Activated CD4-positive, CD25-positive, alpha-beta regulatory T cell treated with anti-CD3 and anti-CD28 coated beads, Interleukin-2, amount 50 U/mL, for 72 hours (primary cell): ENCODE measurements at places on chromosomes 4 and X.

- no peak for DNase-seq
Measured at GRCh38 chrX:65686236-65686635, 18.8 kb downstream of the MSN start.

GRCh38 chr4:16168710-16169388, 57.4 kb downstream of the TAPT1 start:
- no peak for DNase-seq

DNA sequence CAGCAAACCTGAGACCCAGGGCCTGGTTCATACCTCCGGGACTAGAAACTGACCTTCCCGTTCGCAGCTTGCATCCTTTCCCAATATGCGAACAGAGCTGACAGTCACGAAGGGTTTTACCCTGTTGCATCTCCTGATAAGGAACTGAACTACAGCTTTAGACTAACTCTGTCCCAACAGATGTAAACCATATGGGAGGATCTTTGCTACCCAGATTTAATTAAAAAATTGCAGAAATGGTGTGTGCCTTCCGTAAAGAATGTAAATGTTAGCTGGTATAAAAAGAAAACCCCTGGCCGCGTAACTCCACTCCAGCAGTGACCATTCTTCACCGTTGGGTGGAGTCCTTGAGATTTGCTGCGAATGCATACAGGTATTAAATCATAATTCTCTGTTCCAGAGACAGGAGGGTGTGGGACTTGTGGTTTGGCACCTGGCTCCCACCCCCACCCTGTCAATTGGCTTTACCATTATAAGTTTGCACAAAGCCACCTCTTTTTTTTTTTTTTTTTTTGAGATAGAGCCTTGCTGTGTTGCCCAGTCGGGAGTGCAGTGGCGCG, 40.6 kb upstream of the SORCS2 start:
- no peak for DNase-seq

DNA sequence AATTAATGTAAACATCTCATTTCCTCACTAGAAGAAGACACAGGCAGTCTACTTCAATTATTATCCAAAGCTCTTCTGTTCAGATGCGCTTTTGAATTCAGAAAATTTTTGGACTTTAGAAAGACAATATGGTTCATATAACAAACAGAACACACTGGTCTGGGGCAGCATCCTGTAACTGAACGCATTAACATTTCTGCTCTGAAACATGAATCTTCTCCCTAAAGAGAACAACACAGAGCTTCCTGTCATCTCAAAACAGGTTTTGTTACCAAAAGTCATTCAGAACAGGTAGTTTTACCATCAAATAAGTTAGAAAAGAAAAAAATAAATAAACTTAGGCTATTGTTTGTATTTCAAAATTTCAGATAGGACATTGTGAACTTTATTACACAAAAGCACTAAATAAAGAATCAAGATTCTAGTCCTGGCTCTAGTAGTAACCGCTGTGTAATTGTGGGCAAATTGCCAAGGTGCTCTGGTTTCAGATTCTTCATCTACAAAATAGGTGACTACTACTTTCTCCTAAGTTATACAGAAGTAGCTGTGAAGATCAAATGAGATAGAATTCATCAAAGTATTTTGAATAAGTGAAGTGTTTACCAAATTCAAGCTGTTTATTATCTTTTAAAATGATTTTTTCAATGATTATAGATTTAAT, 252.3 kb upstream of the RASGEF1B start:
- DNase-seq: no peak

- DNase-seq: no peak
Measured at GRCh38 chrX:57251965-57252364, 34.5 kb upstream of the FAAH2 start.

DNA sequence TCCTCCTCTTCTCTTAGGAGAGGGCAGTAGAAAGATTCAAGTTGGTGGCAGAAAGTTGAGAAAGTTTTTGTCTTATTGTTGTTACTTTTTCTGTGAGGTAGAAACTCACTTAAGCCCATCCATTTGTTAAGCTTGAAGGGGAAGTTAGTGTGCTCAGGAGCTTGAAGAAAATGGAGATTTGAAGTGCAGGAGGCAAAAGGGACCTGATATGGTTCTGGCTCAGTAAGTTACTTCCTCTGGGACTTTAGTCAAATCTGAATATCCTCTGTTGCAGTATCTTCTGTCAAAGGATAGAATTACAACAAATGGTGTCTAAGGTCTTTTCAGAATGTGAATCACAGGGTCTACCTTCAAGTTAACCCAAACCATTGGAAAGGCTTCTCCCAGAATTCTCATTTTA, 46.2 kb downstream of the CXCL13 start:
- no peak for DNase-seq
